ENCODE measurements at places on chromosomes 4 and X. TPM values are rescaled to one million over a fixed set of nuclear protein-coding genes. Genes with fewer than 3 reads are reported as not detected.

DNA sequence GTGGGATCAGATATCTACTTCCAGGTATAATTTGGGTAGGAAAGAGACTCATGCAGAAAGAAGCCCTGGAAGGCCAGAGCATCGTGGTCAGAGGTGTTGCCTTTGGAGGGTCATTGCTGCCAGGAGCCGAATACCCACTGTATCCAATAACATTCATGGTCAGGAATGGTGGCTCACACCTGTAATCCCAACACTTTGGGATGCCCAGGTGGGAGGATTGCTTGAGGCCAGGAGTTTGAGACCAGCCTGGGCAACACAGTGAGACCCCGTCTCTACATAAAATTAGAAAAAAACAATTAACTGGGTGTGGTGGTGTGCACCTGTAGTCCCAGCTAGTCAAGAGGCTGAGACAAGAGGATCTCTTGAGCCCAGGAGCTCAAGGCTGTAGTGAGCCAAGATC is 10.9 kb upstream of the F11 start:
- no peak for DNase-seq

- DNase-seq, result no peak
Measured at GRCh38 chr4:155632310-155632840, 34.3 kb upstream of the GUCY1A1 start.

Gene CT55
- total RNA-seq, result not detected

Gene USP17L30
- not detected for total RNA-seq

Gene STX18
- 24.9 TPM for total RNA-seq

- DNase-seq, result no peak
Measured at GRCh38 chrX:106928227-106928626, 8.0 kb downstream of the CLDN2 start.

Gene GLUD2
- total RNA-seq, result 8.9 TPM

Gene YY2
- 0.56 TPM for total RNA-seq

- DNase-seq, result peak; percentile 82
Measured at GRCh38 chrX:46912603-46913491, 626 bp downstream of the JADE3 start.

- DNase-seq, result peak; percentile 84
Measured at GRCh38 chrX:49840679-49841078, 11.6 kb downstream of the PAGE4 start.

GRCh38 chr4:87498446-87498900 is 30.7 kb downstream of the SPARCL1 start:
- DNase-seq, result no peak

DNA sequence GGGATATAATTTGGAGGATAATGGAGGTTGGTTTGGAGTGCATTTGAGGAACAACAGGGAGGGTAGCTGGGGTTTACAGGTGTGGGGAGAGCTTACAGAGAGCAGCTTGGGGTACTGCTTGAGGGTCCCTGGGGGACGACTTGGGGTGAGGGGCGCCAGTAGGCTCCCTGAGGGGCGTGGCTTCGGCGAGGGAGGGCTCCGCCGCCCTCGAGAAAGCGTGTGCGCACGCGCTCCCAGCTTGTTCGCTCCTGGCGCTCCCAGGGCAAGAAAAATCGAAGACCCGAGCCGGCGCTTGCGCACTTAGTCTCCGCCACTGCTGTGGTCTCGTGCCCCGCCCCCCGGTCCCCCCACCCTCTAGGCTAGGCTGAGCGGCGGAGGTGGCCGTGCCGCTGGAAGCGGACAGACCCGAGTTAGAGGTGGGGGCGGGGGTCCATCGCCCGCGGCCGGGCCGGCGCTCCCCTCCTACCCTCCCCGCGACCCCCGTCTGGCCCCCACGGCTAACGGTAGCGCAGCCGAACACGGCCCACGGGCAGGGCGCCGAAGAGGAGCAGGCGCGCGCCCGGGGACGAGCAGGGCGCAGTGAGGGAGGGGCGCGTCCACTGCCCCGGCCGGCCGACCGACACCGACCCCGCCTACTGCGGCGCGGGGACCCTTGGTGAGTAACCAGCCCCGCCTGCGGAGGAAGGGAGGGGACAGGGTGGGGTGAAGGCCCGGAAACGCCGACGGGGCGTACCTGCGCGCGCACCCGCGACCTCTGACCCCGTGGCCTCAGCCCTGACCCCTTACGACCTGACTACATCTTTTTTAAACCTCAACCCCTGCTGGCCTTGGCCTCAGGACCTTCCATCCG is 5.4 kb upstream of the CCDC120 start:
- peak; percentile 92 for DNase-seq

DNA sequence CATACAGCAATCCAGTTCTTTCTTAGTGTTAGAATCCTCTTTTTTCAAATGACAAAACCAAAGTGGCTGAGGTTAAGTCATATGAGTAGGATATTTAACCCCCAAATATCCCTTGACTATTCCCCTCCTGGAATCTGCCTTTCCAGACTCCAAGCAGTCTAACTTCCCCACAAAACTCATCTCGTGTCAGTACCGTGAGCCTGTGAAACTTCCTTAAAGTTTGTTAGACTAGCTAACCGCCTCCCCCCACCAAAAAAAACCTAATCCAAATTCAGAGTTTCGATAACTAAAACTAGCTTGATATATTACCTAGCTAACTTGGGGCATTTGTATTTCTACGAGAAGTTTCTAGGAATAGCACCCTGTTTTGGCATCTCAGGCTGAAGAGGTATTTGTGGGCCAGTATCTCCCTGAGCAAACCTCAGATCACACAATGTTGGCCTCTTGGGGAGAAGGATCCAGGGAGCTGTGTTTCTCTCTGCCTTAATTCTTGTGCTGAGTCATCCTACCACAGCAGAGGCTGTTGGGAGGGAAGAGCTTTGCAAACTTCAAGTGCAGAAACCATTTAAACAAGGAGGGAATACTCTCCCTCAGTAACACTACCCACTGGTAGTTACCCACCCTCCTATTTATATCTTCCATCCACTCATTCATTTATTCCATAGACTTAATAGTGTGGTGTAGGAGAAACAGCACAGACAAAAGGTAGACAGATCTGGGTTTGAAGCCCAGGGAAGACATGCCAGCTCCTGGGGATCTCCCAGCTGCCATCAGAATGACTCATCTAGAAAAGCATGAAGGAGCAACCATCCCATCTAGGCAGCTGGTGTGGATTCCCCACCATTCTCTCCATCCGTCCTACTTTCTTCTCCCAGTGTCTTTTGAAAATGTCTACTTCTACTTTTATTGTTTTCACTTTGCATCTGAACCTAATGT is 39.3 kb upstream of the TXK start:
- DNase-seq, result peak; percentile 2

Gene XPNPEP2
- 1.7 TPM for total RNA-seq

Gene FOXP3
- total RNA-seq, result 0.19 TPM

DNA sequence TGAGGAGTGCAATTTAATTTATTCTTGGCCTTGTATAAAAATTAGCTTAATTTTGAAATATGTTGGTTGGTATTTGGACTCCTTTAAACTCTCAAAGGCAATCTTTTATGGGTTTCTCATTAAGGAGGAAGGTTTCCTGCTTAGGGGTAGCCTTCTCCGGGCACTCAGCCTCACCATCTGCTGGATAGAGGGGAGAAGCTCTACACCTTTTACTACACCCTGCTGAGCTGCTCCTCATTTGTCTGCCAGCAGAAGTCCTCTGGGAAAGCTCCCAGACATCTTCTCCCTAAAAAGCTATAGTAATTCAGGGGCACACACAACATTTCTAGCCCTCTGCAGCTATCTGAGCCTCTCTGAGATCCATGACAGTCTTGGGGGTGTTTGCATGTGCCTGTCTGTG is 179.1 kb downstream of the SOWAHB start:
- peak; percentile 15 for DNase-seq

DNA sequence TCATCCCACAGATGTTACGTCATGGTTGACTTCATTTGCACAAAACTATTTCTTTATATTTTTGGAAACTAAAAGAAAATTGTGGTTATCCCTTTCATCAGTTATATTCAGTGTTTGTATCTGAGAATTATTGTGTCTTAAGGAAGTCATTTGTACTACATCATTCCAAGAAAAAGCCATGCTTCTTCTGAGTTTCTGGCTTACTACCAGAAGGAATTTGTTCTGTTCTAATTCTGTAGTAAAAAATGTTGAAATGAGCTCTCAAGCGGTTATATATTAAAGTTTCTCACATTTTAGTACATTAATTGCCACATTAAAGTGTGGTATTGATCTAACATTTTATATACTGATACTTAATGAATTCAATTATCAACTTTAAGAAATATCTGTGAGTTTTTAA is 1844.5 kb downstream of the PCDH7 start:
- no peak for DNase-seq

DNA sequence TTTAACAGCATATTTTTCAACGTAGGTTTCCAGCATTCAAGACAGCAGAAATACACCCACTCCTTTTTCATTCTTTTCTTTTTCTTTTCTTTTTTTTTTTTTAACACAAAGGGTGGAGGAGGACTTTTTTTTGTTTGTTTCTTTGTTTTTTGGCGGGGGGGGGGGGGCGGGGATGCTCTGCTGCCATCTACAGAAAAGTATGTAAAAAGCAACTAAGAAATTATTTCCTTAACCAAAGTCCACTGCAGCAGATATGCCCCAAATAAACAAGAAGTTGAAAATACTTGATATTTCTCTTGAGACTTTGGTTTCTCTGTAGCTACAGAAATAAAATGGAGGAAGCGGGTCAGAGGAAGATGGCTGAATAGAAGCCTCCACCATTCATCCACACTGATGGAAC is 63.2 kb upstream of the PBDC1 start:
- DNase-seq, result no peak

GRCh38 chr4:37561803-37562207 is 124.4 kb downstream of the RELL1 start:
- no peak for DNase-seq

GRCh38 chr4:53465281-53465680 is 87.8 kb downstream of the FIP1L1 start:
- no peak for DNase-seq

DNA sequence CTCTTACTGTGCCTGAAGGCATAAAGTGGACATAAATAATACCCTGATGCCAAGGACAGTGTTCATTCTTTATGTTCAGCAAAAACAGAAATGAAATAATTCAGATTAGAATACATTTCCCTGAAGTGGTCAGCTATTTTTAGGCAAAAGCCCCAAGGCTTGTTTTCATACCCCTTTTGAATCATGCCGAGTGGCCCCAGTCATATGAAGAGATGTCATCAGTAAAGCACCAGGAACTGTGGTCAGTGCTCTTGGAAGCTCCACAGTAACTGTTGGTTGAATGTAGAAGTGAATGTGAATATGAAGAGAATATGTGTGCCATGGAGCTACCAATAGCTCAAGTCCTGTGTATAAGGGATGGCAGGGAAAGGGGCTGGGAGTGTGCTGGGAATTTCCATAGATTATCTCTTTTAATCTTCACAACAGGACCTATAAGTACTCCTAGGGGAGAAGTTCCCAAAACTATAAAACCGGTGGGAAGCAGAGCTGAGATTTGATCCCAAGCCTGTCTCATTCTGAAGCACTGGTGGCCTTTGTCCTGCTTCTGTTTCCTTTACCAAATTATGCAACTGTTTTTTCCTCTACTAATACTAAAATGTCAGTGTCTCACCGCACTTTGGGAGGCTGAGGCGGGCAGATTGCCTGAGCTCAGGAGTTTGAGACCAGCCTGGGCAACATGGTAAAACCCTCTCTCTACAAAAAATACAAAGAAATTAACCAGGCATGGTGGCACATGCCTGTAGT is 52.6 kb downstream of the FNIP2 start:
- no peak for DNase-seq

Gene AVPR2
- not detected for total RNA-seq

Gene ERCC6L
- total RNA-seq, result 34.5 TPM

DNA sequence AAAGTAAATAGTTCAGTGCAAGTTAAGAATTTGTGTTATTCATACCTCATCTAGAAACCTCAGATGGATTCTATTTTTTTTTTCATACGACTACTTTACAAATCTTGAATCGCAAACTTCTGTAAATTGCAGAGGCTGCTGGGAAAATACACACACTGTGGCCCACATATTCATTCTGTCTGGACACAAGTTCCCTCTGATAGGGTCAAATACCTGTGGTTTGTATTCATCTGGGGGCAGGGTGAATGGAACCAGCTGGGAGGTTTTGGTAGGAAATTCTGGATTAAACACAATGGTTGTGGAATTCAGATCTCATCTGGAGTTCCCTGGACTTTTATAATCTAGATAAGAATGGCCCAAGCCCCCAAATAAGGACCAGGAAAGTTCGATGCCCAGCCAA is 56.2 kb downstream of the SPATA18 start:
- DNase-seq, result no peak

DNA sequence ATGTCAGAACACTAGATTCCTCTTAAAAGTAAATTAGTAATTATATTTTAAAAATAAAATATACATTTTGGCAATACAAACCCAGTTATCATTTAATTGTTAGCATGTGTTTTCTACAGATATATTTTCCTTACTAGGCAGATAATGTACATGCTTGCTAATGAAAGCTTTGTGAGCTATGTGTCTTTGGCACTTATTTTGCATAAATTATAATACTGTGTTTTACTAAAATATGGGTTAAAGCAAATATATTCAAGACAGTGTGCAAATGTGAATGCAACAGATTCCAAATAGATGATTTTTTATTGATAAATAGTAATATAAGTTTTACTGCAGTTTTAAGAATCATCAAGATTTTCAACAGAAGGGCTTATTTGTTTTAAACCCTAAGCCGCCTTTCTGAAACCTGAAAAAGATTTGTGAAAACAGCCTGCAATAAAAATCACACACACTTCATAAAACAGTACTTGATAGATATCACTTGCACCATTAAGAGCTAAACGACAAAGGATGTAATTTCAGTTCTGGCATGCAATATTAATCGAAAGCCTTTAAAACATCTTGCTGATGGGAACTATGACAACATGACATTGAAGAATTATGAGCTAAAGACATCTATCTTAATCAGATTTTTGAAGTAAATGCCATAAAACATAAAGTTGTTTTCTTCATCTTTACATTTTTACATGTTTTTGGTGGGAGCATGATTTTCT is 333.3 kb downstream of the DCTD start:
- DNase-seq, result no peak

DNA sequence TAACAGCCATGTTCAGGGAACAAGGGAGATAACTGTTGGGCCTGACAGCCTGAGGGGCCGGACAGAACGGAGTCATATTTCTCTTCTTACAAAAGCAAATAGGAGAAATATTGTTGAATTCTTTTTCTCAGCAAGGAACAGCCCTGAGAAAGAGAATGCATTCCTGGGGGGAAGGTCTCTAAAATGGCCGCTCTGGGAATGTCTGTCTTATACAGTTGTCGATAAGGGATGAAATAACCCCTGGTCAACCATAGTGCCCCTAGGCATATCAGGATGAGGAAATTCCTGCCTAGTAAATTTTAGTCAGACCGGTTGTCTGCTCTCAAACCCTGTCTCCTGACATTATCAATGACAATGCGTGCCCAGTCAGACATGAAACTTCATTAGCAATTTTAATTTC is 1925.5 kb downstream of the PCDH7 start:
- DNase-seq, result no peak

Gene DCUN1D4
- 98.7 TPM for total RNA-seq

GRCh38 chr4:186669159-186669731 is 54.4 kb downstream of the FAT1 start:
- DNase-seq, result peak; percentile 41

Gene CD38
- 0.19 TPM for total RNA-seq

GRCh38 chrX:102976286-102976685 is 39.2 kb downstream of the RAB40AL start:
- no peak for DNase-seq
